ENCODE measurements at places on chromosomes 3 and 15.

DNA sequence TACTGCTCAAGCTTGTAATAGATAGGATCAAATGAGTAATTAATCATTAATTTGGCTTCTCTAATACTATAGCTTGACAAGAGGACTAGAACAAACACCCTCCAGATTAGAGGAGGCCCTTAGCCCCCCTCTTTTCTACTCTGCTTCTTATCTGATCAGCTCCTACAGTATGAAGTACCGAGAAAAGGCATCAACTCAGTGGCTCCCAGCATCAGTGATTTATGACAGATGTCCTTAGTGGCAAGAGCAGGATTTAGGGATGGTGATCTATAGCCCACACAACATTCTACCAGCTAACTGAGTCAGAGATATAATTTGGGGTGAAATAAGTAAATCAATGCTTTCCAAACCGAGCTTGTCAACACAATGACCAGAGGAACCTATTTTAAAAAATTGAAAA lies 541.1 kb downstream of the NLGN1 start:
- DNase-seq, result no peak
- H3K27ac ChIP-seq, result no peak overlapping the region
- no peaks in the 10 kb centered on the region for H3K27me3 ChIP-seq
- no peaks in the 10 kb centered on the region for H3K4me1 ChIP-seq

GRCh38 chr15:88073391-88073691 lies 183.2 kb downstream of the NTRK3 start:
- no peaks in the 10 kb centered on the region for H3K36me3 ChIP-seq
- no peak for DNase-seq
- no peak overlapping the region for H3K4me3 ChIP-seq
- no peak overlapping the region for H3K27ac ChIP-seq

GRCh38 chr3:2212206-2212605 lies 113.5 kb downstream of the CNTN4 start:
- H3K27ac ChIP-seq, result no peak overlapping the region
- no peak for DNase-seq
- no peaks in the 10 kb centered on the region for H3K27me3 ChIP-seq
- H3K4me1 ChIP-seq, result no peaks in the 10 kb centered on the region

GRCh38 chr15:73072894-73073293 lies 20.6 kb downstream of the NEO1 start:
- no peaks in the 10 kb centered on the region for H3K36me3 ChIP-seq
- no peak overlapping the region for H3K27ac ChIP-seq
- no peak overlapping the region for H3K4me3 ChIP-seq
- H3K4me1 ChIP-seq, result no peaks in the 10 kb centered on the region
- no peaks in the 10 kb centered on the region for H3K27me3 ChIP-seq

DNA sequence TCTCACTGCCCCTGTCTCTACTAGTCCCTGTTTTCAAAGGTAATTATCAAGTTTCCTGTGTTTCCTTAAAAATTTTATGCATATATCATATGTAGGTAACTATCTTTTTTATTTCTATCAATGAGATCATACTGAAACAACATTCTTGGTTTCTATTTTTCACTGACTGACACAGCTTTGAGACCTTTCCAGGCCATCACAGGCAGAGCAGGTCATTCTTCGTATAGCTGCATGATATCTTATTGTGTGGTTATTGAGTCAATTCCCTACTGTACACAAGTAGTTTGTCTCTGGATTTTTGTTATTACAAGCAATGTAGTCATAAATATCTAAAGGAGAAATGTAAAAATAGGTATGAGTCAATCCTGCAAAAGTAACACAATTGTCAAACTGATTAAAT lies 169.6 kb downstream of the CFAP20DC start:
- H3K27me3 ChIP-seq, result no peaks in the 10 kb centered on the region
- H3K4me3 ChIP-seq, result no peak overlapping the region
- no peak overlapping the region for H3K27ac ChIP-seq

DNA sequence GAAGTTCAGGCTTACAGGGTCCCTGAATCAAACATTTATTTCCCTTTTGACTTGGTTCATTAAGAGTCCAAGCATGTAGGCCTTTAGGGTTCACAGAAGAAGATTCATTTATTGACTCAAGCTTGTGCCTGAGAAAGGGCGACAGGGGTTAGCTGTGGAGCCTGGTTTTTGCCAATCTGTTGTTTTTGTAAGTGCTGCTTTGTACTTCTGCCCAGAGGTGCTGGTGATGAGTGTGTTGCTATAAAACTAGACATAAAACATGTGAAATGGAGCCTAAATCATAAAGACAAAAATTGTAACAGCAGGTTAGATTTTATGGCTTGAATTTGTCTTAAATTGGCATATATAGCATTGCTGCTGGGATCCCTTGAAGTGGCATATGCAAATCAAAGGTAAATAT lies 308.3 kb upstream of the UBE2E2 start:
- H3K27ac ChIP-seq, result no peak overlapping the region
- H3K36me3 ChIP-seq, result no peaks in the 10 kb centered on the region

DNA sequence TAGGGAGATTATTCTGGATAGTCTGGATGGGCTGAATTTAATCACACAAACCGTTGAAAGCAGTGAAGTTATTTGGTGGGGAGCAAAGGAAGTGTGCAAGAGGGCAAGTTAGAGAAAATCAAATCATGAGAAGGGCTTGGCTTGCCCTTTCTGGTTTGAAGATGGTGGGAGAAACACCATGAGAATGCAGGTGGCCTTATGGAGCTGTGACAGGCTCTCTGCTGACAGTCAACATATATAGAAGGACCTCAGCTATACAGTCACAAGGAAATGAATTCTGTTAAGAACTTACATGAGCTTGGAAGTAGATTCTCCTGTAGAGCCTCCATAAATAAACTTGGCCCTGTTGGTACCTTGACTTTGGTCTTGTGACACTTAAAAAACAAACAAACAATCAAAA lies 72.3 kb downstream of the GMNC start:
- H3K36me3 ChIP-seq, result no peaks in the 10 kb centered on the region
- DNase-seq, result no peak
- no peak overlapping the region for H3K4me3 ChIP-seq
- no peak overlapping the region for H3K27ac ChIP-seq
- no peaks in the 10 kb centered on the region for H3K27me3 ChIP-seq
- no peaks in the 10 kb centered on the region for H3K4me1 ChIP-seq

- H3K27me3 ChIP-seq, result no peaks in the 10 kb centered on the region
- H3K27ac ChIP-seq, result no peak overlapping the region
- no peaks in the 10 kb centered on the region for H3K4me1 ChIP-seq
These were observed 131.9 kb upstream of the STAC start for GRCh38 chr3:36248374-36248773.

GRCh38 chr3:15576475-15576874 lies 24.9 kb downstream of the HACL1 start:
- no peak overlapping the region for H3K4me3 ChIP-seq
- peaks cover 11% of the 10 kb centered on the region for H3K36me3 ChIP-seq
- H3K27ac ChIP-seq, result no peak overlapping the region
- no peaks in the 10 kb centered on the region for H3K27me3 ChIP-seq
- no peak for DNase-seq
- no peaks in the 10 kb centered on the region for H3K4me1 ChIP-seq

Measured in activated CD8-positive, alpha-beta T cell treated with anti-CD3 and anti-CD28 coated beads for 36 hours (primary cell).